ENCODE measurements at places on chromosomes 3 and 15.

GRCh38 chr15:77371850-77372563 lies 47.9 kb downstream of the PEAK1 start:
- no peak for DNase-seq

DNA sequence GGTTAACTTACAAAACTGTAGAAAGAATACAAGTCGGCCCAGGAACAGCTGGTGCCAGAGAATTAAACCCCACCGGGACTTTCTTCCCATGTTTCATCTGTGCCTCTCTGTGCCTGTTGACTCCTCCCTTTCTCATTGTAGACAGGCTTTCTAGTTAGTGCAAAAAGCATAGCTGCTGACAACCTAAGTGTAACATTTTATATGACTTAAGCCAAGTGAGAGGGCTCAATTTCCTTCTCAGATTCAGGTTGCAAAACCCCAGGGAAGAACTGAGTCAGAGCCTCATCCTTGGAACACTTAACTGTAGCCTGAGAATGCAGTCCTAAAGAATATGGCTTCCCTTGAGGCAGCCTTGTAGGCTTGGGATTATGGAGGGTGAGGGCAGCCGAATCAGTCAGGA lies 302.5 kb upstream of the AZI2 start:
- no peak for DNase-seq

GRCh38 chr3:56754741-56755417 lies 46.9 kb downstream of the ARHGEF3 start:
- peak; percentile 11 for DNase-seq

GRCh38 chr3:155317211-155317610 lies 23.7 kb upstream of the STRIT1 start:
- DNase-seq: no peak

GRCh38 chr3:59446775-59447465 lies 397.1 kb upstream of the CFAP20DC start:
- DNase-seq: no peak

DNA sequence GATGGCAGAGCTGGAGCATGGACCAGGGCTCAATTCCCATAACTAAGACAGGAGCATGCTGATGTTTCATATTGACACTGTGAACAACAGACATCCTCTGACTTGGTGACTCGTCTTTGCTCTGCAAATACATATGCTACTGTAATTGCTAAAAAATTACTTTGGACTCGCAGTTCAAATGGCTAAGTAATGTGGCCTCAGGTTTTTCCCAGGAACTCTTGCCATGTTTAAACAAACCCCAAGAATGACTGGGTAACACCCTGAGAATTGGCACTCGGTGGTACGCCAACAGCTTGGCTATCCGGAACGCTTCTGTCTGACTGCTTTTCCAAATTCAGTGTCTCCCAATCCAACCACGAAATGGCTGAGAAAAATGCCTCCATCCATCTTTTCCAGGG lies 456.7 kb upstream of the THBS1 start:
- no peak for DNase-seq

GRCh38 chr3:47385796-47386195 lies 5.0 kb downstream of the PTPN23 start:
- no peak for DNase-seq

GRCh38 chr15:48486228-48486627 lies 155.0 kb downstream of the DUT start:
- no peak for DNase-seq

DNA sequence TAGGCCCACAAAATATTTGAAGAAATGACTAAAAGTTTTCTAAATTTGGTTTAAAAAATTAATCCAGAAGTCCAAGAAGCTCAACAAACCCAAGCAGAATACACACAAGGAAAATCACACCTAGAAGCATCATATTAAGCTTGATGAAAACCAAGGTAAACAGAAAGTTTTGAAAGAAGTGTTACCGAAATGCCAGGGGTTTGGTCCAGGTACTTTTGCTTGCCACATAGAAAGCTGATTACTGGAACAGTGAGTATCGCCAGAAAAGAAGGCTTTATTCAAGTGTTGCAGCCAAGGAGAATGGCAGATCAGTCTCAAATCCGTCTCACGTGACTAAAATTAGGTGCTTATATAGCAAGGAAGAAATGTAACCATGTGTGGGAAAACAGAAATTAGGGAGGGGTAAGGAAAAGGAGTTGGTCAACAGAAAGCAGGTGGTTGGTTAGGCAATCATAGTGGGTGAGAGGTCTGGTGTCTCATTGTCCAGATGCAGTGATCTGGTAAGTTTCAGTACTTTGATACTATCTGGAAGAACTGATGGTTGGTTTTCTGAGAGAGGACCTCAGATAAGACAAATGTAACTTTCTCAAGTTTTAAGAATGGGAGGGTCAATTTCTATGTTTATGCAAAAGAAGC lies 96.9 kb upstream of the MYRIP start:
- DNase-seq: no peak

GRCh38 chr15:99021027-99021627 lies 13.5 kb upstream of the PGPEP1L start:
- no peak for DNase-seq

- DNase-seq: no peak
Observed at GRCh38 chr3:57048052-57048671, 12.3 kb upstream of the SPATA12 start.
